ENCODE measurements at places on chromosomes 1 and 21.
A peak's percentile ranks its signal among the peaks of the same experiment; 100 is the strongest.

- DNase-seq: no peak
Observed at GRCh38 chr1:38004284-38005108, 818 bp downstream of the FHL3 start.

DNA sequence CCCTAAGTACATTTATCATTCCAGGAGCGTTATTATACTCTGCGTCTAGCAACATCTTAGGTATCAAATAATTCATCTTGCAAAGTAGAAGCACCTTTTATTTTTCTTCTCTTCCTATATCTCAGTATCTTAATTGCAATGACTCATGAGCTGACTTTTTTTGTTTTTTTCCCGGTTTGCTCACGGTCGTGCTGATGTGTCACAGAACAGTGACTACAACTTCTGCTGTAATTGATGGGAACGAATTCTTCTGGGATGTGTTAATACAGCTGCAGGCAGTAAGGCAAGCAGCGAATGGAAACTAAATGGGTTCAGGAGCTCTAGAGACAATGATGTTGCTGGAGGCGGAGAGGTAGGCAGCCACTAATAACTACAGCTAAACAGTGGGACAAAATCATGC is 89.8 kb upstream of the TMPRSS15 start:
- DNase-seq: no peak

DNA sequence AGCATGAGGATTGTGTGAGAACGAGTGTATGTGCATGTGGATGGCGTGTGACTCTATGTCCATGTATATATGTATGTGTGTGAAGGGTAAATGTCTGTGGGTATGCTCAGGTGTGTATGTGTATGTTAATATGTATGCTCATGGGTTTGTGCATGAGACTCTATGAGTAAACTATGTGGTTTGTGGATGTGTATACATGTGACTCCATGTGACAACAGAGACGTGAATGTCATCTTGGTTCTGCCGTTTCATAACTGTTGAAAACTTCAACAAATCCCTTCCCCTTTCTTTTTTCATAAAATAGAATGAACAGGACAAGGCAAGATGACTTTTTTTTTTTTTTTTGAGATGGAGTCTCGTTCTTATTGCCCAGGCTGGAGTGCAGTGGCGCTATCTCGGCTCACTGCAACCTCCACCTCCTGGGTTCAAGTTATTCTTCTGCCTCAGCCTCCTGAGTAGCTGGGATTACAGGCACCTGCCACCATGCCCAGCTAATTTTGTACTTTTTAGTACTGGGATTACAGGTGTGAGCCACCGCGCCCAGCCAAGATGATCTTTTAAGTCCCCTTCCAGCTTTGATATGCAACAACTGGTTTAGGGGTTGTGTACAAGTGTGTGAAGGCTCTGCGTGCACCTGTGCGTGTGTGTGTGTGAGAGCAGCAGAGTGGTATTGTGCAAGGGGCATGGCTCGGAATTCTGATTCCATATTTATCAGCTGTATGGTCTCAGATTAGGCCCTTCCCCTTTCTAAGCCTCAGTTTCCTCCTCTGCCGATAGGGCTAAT is 106.3 kb downstream of the EBNA1BP2 start:
- DNase-seq: no peak

GRCh38 chr1:177209357-177209756 is 38.6 kb downstream of the BRINP2 start:
- no peak for DNase-seq

- peak; percentile 11 for DNase-seq
Observed at GRCh38 chr1:208682664-208683013, 438.5 kb upstream of the PLXNA2 start.

DNA sequence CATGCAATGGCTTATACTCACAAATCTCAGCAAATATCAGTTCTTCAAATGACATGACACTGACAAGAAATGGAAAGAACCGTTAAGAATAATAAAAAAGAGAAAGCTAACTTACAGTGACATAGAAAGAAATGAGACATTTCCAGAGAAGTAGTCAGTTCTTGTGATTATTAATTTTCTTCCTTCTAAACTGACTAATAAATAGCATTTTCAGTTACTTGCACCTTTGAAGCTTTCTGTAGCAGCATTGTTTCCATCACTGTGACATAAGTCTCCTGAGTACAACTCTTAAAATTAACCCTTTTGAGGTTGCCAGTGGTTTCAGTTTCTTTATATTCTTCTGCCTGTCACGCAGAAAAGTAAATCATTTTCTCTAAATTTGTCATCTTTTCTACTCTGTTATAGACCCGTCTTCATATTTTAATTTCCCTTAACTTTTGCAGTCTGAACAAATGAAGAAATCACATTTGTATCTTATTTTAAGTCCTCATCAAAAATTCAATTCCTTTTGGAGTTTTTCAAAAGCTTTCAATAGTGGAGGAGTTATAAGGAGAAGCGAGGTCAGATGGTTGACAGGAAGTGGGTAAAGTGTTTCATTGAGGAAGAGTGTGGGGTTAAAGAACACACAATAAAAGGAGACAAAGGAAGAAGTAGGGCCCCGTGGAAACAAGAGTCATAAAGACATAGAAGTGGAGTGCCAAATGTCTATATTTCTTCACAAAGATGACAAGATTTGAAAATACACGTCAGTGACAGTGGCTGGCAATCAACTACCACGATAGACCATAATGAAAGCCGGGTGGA is 57.9 kb upstream of the S1PR1 start:
- no peak for DNase-seq

GRCh38 chr1:176789571-176790090 is 326.7 kb downstream of the PAPPA2 start:
- no peak for DNase-seq

- DNase-seq: no peak
Observed at GRCh38 chr1:1600861-1601563, 1.1 kb upstream of the FNDC10 start.

DNA sequence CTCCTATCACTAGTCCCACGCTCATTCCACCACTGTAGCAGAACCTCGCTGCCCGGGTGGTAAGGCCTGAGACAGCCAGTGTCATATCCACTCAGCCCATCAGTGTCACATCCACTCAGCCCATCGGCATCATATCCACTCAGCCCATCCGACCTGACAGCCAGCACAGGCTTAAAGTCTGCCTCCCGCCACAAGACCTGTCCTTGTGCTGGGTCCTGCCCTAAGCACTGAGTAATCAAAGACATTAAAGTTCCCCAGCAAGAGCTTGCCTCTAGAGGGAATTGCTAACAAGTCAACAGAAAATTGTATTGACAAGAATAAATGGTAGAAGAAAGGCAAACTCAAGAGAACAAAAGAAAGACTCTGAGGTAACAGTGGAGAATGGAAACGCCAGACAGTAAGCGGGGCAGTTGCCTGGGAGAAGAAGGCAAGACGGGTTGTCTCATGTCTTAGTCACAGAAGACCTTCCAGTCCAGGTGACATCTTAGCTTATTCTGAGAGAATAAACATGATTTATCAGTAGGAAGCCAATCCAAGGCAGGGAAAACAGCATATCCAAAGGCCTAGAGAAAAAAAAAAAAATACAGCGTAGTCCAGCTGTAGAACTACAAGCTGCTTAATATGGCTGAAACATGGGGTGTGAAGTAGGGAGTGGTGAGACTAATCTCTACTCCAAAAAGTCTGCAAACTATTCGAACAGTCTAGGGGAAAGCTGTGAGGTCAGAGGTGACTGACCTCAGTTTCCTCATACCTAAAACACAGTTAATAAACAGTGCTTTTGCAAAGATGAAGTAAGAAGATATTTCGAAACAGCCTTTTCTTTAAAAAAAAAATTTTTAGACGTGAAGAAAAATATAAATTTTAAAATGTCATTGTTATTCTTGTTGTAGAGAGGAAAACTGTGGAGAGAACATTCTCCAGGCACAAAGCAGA is 1.1 kb downstream of the ITLN1 start:
- DNase-seq: no peak

- no peak for DNase-seq
Observed at GRCh38 chr1:19169642-19170041, 40.4 kb downstream of the UBR4 start.

GRCh38 chr1:230159580-230159979 is 92.5 kb downstream of the GALNT2 start:
- no peak for DNase-seq

DNA sequence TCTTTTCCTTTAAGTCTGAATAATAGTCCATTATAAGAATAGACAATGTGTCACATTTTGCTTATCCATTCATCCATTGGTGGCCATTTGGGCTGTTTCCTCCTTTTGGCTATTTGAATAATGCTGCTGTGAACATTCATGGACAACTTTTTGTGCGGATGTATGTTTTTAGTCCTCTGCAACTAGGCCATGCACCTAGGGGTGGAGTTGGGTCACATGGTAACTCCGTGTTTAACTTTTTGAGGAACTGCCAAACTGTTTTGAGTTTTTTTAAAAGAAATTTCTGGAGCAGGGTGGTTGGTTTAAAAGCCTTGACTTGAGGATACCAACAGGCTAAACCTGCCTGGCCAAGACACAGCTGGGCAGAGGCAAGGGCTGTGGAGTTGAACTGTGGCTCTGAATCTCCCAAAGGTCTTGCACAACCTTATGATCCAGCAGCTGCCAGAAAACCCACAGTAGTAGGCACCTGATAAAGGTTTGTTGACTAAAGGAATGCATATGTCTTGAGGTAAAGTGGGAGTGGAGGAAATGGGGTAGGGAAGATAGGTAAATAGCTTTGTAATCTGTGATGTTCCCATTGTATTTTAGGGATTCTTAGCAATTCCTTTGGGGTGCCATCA is 5.6 kb upstream of the RPTN start:
- no peak for DNase-seq

DNA sequence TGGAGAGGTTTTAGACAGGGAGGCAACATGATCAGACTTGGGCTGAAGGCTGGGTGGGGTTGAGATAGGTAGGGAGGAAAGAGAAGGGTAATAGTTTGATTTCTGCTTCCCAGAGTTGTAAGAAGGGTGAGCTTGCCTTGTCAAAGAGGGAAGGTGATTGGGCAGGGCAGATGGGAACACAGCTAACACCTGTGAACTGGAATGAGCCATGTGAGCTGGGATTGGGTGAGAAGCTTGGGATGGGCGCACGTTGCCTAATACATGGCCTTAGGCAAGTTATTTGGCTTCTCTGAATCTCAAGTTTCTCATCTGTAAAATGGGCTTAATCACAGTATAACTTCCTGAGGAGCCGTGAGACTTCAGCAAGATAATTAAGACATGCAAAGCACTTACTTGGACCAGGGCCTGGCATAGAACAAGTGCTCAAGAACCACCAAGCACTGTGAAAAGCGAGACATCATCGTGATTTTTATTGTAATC is 33.8 kb upstream of the ID3 start:
- no peak for DNase-seq

- no peak for DNase-seq
Observed at GRCh38 chr21:46621457-46622182, 13.9 kb upstream of the PRMT2 start.

DNA sequence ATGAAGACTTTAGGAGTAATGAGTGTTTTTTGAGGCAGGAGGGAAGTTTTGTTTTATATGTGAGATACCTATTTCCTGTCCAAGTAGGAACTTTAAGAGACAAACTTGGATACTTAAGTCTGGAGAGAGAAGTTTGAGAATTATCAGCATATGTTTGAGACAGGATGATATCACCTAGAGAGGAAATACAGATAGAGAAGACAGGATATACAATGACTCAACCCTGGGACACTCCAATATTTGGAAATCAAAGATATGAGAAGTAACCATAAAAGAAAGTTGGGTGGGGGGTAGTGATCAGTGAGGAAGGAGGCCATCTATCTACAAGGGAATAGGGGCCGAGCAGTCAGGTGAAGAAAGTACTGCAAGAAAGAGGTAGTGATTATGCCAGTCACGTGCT is 6.5 kb downstream of the LCE7A start:
- no peak for DNase-seq

DNA sequence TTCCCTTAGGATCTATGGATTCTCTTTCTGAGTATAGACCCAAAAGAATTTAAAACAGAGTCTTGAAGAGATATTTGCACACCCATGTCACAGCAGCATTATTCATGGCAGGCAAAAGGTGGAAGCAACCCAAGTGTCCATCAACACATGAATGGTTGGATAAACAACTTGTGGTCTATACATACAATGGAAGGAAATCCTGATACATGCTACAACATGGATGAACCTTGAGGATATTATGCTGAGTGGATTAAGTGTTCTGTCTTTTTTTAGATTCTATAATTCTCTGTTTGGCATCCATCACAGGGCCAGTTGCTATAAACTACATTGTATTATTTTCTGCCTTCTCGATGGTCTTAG is 39.8 kb downstream of the PTPN14 start:
- no peak for DNase-seq

DNA sequence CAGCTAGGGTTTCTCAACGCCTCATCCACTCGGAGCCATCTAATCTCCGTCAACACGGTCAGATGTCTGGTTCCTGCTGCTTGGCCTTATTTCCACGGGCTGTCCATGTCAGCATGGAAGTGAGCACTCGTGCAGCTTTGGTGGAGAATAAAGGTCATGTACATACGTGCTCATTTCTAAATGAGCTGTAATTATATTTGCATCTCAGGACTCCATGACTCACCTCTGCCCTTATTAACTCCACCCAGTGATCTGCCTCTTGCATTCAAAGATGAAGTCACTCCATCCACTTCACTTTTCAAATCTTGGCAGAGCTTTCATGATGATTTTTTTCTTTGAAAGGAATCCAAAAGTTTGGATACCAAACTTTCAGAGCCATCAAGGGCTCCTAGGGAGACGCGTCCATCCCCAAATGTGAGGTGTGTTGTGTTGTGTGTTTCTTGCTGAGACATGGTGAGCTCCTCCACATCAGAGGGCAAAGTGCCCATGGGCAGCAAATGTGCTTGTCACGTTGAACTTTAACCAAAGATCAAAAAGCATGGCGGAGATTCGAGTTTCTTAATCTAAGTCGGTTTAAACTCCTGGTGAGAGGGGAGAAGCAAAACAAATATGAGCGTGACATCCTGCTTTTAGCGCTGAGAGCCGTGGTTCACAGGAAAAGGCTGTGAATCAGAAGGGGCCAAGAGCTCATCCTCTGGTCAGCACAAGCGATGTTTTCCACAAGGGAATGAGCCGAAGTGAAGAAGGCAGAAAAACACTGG is 68.6 kb upstream of the ERRFI1 start:
- DNase-seq: no peak

- DNase-seq: no peak
Observed at GRCh38 chr21:39384674-39385298, 35.9 kb upstream of the HMGN1 start.

- DNase-seq: no peak
Observed at GRCh38 chr21:18245464-18245967, 883 bp downstream of the CHODL start.

DNA sequence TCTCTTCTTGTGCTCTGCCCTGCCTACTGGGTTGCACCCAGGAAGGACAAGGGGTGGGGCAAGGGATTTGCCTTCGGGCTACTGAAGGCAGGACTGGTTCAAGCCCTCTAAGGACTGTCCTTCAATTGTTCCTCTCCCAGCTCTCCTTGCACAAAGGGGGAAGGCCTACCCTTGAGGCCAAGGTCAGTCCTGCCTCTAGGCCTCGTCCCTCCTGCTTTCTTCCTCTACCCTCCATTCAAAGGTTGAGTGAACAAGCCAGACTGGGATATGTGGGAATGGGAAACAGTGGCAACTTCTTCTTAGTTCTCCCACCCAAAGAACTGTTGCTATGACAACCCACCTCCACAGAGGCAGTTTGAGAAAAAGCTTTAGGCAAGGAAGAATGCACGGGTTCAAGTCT is 2.7 kb downstream of the LURAP1 start:
- no peak for DNase-seq

GRCh38 chr1:207861442-207862177 is 49.3 kb downstream of the CD34 start:
- no peak for DNase-seq

- no peak for DNase-seq
Observed at GRCh38 chr1:29236712-29237128, 398 bp downstream of the PTPRU start.
